ENCODE measurements at places on chromosomes 5 and 9. TPM values are rescaled to one million over a fixed set of nuclear protein-coding genes. Genes with fewer than 3 reads are reported as not detected.

GRCh38 chr5:31769530-31769929 is 130.6 kb downstream of the PDZD2 start:
- DNase-seq: no peak

DNA sequence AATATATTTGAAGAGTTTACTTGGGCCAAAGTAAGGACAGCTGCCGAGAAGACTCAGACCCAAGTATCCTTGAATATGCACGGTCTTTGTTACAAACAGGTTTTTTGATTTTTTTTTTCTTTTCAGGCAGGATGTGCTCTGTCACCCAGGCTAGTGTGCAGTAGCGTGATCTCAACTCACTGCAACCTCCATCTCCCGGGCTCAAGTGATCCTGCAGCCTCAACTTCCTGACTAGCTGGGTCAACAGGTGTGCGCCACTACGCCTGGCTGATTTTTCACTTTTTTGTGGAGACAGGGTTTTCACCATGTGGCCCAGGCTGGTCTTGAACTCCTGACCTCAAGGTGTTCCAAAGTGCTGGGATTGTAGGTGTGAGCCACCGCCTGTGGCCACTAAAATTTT is 27.4 kb downstream of the JMY start:
- no peak for DNase-seq

GRCh38 chr5:18732556-18733479 is 1098.6 kb downstream of the TAF11L14 start:
- no peak for DNase-seq

DNA sequence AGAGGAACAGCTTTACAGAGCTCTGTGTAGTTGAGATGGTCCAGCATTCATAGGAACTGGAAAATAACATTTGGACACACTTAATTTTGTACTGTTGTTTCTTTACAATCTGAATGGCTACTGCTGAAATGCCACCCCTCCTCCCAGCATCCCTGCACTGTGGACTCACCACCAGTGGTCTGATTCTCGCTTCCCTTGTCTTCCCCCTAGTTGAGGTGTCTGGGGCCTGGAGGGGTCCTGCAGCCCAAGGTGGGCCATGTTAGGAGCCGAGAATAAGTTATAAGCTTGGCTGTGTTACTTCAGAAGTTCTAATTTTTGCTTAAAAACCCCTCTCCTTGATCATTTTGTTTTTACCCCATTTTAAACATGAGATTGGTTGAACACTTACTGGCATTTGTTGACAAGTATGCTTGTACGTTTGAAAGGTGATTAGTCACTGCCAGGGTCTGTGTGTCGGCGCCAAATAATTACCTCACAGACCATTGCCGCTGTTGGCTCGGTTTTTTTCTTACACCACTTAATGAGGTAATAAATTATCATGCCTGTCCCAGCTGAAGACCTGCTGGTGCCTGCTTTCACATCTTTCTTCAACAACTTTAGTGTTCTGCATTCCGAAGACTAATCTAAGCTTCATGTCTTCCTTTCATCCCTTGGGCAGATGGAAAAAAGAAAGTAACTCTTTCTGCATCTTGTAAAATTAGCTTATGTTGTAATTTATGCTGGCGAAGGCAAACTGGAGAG is 65.8 kb downstream of the MCCC2 start:
- DNase-seq: no peak

Gene TMOD1
- total RNA-seq: 0.26 TPM

- DNase-seq: no peak
Measured at GRCh38 chr5:126963822-126964375, 66.5 kb downstream of the MARCHF3 start.

All from MCF 10A (cell line).